WTC11 (cell line): ENCODE measurements at places on chromosomes 1 and 21.

DNA sequence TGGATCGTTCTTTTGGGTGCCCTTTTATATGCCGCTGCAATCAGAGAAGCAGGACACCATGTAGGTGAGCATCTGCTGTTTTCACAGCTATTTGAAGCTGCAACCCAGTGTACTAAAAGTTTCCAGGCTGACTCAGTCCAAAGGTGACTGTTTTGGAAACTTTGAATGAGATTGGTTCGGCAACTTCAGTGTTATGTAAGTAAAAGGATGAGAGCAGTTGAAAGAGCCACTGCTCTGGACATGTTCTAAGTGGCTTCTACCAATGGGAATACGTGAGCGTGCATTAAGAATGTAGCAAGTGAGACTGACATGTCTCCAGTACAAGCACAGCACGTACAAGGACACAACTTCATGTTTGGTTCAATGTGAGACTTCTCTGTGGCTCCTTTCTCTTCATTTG lies 55.6 kb downstream of the DDR2 start:
- H3K36me3 ChIP-seq, result no peaks in the 10 kb centered on the region
- DNase-seq, result no peak
- no peak overlapping the region for H3K27ac ChIP-seq
- peaks cover 23% of the 10 kb centered on the region for H3K4me1 ChIP-seq
- no peak overlapping the region for H3K4me3 ChIP-seq

- peaks cover 19% of the 10 kb centered on the region for H3K4me1 ChIP-seq
- H3K36me3 ChIP-seq, result peaks cover 3% of the 10 kb centered on the region; the same call in 1 of the 2 replicates
- no peak for DNase-seq
Observed at GRCh38 chr1:112866151-112866550, 89.8 kb downstream of the SLC16A1 start.

DNA sequence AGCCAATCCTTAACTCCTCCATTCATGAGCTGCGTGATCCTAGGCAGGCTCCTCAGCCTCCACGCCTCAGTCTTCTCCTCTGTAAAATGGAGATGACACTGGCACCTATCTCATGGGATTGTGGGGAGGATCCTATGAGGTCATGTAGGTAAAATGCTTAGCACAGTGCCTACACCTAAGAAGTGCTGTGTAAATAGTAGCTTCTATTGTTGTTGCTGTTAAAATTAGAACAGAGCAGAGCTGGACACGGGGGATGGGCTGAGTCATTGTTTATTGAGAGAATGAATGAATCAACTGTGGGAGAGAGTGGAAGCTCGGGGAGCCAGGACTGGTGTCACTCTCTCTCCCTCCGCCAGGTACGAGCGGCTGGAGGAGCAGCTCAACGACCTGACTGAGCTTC lies 43.0 kb downstream of the TMCC2 start:
- 0 out of 2 replicates have a peak overlapping the region, but pooled peaks have one; percentile 66 for H3K27ac ChIP-seq
- DNase-seq, result no peak
- H3K4me1 ChIP-seq, result peaks cover 29% of the 10 kb centered on the region

DNA sequence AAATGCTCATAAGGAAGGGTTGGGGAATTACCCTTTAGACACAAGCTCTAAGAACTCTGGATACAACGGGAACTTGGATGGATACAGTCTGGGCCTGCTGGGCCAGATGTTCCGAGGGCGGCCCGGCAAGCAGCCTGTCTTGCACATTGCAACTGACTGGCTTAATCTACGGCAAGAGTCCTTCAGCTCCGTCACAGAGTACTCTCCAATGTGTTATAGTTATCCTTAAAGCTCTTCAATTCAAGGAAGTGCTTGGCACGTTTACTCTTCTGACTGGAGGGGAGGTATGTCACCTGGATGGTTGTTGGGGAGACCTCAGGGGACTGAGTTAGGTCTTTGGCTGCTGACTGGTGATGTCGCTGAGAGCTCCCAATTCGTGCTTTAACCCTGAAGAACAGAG lies 1.1 kb upstream of the CFAP141 start:
- peaks cover 47% of the 10 kb centered on the region for H3K36me3 ChIP-seq
- H3K4me1 ChIP-seq, result no peaks in the 10 kb centered on the region
- no peaks in the 10 kb centered on the region for H3K27me3 ChIP-seq
- no peak for DNase-seq
- H3K27ac ChIP-seq, result no peak overlapping the region

DNA sequence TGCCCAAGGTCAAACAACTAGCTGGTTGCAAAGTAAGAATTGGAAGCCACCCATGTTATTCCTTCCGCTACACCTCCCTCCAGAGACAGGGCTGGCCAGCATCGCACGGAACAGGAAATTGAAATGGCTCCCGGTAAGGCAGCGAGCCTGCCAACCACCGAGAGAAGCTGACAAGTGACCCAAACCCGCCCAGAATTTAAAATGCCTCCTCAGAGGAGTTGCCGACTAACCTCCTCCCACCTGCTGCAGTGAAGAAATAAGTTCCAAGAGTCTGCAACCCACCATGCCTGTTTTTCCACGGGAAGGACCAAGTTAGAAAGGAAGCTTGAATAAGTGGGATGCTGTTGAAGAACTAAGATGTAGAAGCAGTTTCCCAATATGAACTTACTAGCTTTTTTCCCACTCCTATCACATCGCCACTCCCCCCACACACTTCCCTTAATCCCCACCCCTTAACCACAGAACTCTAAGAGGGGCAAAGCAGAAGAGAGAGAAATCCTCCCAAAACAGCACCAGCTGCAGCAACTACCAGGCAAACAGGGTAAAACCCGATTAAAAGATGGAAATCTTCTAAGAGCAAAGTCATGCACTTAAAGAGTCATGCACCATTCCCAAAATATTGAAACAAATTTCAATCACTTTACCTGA lies 78.6 kb downstream of the TIAM1 start:
- peaks cover 6% of the 10 kb centered on the region; the same call in 1 of the 2 replicates for H3K4me1 ChIP-seq
- no peak overlapping the region for H3K4me3 ChIP-seq
- no peak overlapping the region for H3K27ac ChIP-seq
- no peaks in the 10 kb centered on the region for H3K36me3 ChIP-seq
- no peaks in the 10 kb centered on the region for H3K27me3 ChIP-seq

DNA sequence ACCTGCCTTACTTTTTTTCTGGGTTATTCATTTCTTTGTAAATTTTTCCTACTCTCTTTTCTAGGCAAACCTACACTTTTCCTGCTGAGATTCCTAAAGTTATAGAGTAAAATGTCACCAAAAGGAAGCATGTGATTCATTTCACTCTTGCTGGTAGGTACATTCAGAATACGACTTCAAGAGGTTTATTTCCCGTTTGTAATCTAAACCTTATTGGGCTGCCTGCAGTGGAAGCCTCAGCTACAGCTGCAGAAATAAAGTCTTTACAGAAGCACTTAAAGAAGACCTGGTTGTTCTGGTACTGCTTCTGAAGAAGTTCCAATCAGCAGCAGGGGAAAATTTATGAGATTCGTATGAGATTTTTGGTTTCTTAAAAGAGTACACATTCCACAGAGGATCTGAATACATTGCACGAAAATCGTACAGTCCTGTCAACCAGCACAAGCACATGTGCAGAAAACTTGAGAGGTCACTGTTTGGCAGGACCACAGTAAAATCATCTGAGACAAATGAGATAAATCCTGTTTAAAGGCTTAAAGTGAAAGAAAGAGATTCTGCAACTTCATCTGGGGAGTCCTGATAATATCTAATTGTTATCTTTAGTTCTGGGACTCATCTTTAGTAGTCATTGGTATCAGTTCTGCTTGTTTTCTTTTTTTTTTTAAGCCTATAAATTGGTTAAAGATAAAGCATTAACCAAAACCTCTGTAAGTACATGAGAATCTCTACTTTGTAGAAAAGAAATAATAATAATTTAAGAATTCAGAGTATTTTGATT lies 109.9 kb upstream of the ADGRL2 start:
- H3K4me3 ChIP-seq, result no peak overlapping the region
- peaks cover 32% of the 10 kb centered on the region for H3K36me3 ChIP-seq
- DNase-seq, result no peak
- H3K4me1 ChIP-seq, result peaks cover 35% of the 10 kb centered on the region
- no peak overlapping the region for H3K27ac ChIP-seq

- no peaks in the 10 kb centered on the region for H3K27me3 ChIP-seq
- no peak for DNase-seq
- peak overlapping the region; percentile 54; the same call in 1 of the 2 replicates for H3K27ac ChIP-seq
- no peak overlapping the region for H3K4me3 ChIP-seq
- H3K4me1 ChIP-seq, result peaks cover 54% of the 10 kb centered on the region
Observed at GRCh38 chr1:24418898-24419628, 3.5 kb downstream of the NIPAL3 start.

DNA sequence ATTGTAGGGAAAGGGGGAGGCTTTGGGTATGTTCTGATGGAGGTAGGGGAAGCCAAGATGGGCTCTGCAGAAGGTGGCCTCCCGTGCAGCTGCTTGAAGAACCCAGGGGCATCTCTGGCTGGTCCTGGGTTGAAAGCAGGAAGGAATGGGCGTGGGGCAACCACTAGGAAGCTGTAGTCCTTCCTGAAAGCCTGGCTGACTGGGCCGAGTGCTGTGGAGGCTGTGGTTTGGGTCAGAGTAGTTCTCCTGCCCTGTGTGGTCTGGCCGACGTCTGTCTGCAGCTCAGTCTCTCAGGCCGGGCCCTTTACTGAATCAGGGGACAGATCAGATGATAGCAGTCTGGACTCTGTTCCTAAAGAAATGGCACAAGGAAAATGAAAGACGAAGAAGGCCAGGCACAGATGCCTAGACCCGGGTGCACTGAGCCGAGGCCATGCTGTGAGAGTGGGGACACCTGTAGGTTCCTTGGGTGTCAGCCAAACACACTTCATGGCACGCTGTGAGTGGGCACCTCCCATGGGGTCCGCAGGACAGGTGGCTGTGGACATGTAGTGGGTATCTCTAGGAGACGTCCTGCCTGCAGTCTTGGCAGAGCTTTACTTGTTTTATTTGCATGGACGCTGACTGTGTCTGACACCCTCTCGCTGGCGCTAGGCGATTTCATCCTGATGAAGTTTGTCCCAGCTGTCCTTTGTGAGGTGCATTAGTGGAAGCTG lies 87.0 kb downstream of the POFUT2 start:
- H3K27me3 ChIP-seq, result no peaks in the 10 kb centered on the region; the same call in 1 of the 2 replicates
- peaks cover 2% of the 10 kb centered on the region; the same call in 1 of the 2 replicates for H3K4me1 ChIP-seq
- DNase-seq, result no peak
- H3K36me3 ChIP-seq, result no peaks in the 10 kb centered on the region
- no peak overlapping the region for H3K4me3 ChIP-seq

DNA sequence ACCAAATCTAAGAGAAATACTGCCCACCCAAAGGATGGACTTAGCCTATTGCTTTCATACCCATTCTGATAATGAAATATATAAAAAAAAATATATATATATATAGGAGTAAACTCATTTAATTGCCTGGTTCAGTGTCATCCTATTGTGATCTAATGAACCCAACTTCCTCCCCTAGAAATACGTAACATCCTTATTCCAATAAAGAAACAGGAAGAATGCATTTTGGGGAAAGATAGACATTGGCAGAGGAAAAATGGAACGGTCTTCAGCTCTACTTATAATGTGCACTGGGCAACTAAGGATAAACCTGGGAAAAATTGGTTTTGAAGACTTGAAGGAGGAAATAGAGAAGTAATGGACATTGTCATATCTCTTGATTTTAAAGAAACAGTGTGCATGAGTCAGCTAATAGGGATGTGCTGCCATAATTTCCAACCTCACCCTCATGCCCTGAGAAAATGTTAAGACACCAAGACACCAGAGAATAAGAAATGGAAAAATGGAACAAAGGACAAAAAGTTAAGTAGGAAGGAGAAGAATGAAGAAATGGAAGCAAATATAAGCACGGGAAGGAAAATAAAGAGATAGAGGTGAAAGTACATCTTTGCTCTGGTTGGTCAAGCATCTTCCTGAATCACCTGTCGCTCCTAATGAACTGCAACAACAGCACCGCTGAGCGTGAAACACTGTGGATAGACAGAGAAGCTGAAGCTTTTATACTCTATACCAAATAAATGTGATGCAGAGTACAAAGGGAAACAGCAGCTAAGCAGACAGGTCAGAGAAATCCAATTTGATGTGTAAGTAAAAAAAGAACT lies 5.4 kb downstream of the UBR4 start:
- H3K4me1 ChIP-seq, result peaks cover 20% of the 10 kb centered on the region
- H3K36me3 ChIP-seq, result peaks cover 4% of the 10 kb centered on the region
- H3K27me3 ChIP-seq, result no peaks in the 10 kb centered on the region
- DNase-seq, result no peak

- DNase-seq, result no peak
- no peak overlapping the region for H3K4me3 ChIP-seq
- H3K4me1 ChIP-seq, result peaks cover 42% of the 10 kb centered on the region
- H3K27ac ChIP-seq, result no peak overlapping the region
Observed at GRCh38 chr1:77063118-77063517, 156.1 kb downstream of the PIGK start.

GRCh38 chr1:200468264-200469001 lies 58.6 kb upstream of the ZNF281 start:
- no peaks in the 10 kb centered on the region for H3K27me3 ChIP-seq
- no peaks in the 10 kb centered on the region for H3K36me3 ChIP-seq
- no peak for DNase-seq
- H3K27ac ChIP-seq, result no peak overlapping the region
- no peak overlapping the region for H3K4me3 ChIP-seq

DNA sequence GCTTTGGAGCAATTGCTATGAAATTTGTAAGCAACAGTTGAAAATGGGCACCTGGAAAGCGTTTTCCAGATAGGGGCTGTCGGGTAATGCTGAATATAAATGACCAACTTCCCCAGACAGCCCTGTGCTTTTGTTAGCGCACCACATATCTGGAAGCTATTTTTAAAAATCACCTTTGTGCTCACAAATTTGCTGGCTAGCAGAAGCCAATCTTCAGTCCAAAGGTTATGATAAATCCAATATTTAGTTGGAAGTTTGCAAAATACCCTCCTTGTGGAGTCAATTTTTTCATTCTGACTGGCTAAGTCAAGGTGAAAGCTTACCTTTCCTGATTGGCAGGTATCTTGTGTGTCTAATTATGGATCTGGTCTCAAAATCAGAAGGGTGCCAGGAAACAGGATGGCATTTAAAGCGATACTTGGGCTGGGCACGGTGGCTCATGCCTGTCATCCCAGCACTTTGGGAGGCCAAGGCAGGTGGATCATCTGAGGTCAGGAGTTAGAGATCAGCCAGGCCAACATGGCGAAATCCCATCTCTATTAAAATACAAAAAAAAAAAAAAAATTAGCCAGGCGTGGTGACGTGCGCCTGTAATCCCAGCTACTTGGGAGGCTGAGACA lies 124.1 kb upstream of the AJAP1 start:
- no peak overlapping the region for H3K27ac ChIP-seq
- peaks cover 5% of the 10 kb centered on the region for H3K27me3 ChIP-seq
- no peak overlapping the region for H3K4me3 ChIP-seq
- peaks cover 74% of the 10 kb centered on the region for H3K36me3 ChIP-seq
- DNase-seq, result no peak

DNA sequence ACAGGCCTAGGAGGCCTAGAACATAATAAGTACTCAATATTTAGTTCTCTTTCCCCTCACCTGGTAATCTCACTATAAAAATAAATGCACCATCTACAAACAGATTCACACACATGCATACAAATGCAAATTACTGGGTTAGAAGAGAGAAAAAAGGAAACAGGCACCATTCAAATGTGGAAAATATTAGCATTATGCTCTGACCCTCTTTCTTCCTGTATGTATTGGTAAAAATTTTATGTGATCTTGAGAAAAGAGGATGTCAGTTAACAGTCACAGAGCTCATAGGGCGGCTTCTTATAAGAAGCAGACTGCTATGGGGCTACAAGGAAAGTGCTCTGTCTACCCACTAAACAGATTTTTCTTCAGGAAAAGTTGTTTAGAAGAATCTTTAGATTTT lies 565.4 kb downstream of the LMO4 start:
- no peaks in the 10 kb centered on the region for H3K27me3 ChIP-seq
- no peak for DNase-seq
- no peak overlapping the region for H3K27ac ChIP-seq
- peaks cover 13% of the 10 kb centered on the region for H3K4me1 ChIP-seq
- H3K36me3 ChIP-seq, result peaks cover 4% of the 10 kb centered on the region; the same call in 1 of the 2 replicates

- H3K4me3 ChIP-seq, result no peak overlapping the region
- no peaks in the 10 kb centered on the region for H3K27me3 ChIP-seq
- DNase-seq, result no peak
- H3K4me1 ChIP-seq, result peaks cover 35% of the 10 kb centered on the region
- peak overlapping the region; percentile 34; the same call in 1 of the 2 replicates for H3K27ac ChIP-seq
Observed at GRCh38 chr1:69743146-69743545, 175.4 kb downstream of the LRRC7 start.
